H9 (cell line): ENCODE measurements at places on chromosomes 3 and 15.

DNA sequence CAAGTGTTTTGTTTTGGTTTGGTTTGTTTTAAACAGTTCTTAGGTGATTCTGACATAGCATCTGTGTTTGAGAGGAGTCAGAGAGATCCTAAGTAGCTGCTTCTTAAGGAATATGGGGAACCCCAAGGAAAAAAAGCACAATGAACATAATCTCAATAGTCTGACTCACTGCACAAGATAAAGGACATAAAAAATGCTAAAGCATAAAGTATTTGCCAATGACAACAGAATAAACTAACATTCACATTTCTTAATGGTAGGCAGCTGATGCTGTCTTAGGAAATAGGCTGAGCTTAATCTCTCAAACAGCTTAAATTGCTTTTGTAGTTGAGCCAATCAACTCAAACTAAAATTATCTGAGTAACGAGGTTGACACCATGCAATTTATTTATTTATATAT, 2.9 kb downstream of the NCEH1 start:
- no peaks in the 10 kb centered on the region for H3K36me3 ChIP-seq
- H3K27me3 ChIP-seq = no peaks in the 10 kb centered on the region
- no peak overlapping the region for H3K27ac ChIP-seq
- no peaks in the 10 kb centered on the region for H3K4me1 ChIP-seq
- DNase-seq = no peak

GRCh38 chr15:62607643-62608042, 434.9 kb upstream of the TPM1 start:
- no peak for DNase-seq
- no peaks in the 10 kb centered on the region for H3K27me3 ChIP-seq
- H3K4me1 ChIP-seq = no peaks in the 10 kb centered on the region

GRCh38 chr15:40094156-40094555, 14.5 kb downstream of the BMF start:
- no peaks in the 10 kb centered on the region for H3K27me3 ChIP-seq
- peaks cover 20% of the 10 kb centered on the region for H3K4me1 ChIP-seq
- H3K36me3 ChIP-seq = peaks cover 6% of the 10 kb centered on the region
- no peak overlapping the region for H3K4me3 ChIP-seq
- DNase-seq = no peak

- H3K4me3 ChIP-seq = no peak overlapping the region
- DNase-seq = no peak
- no peaks in the 10 kb centered on the region for H3K36me3 ChIP-seq
- no peak overlapping the region for H3K27ac ChIP-seq
- no peaks in the 10 kb centered on the region for H3K4me1 ChIP-seq
Observed at GRCh38 chr3:13851997-13852637, 27.8 kb downstream of the WNT7A start.

GRCh38 chr3:193096076-193096475, 144.9 kb upstream of the PLAAT1 start:
- H3K36me3 ChIP-seq = peaks cover 7% of the 10 kb centered on the region
- no peaks in the 10 kb centered on the region for H3K27me3 ChIP-seq
- H3K4me3 ChIP-seq = no peak overlapping the region
- no peak for DNase-seq
- H3K4me1 ChIP-seq = no peaks in the 10 kb centered on the region
- no peak overlapping the region for H3K27ac ChIP-seq

DNA sequence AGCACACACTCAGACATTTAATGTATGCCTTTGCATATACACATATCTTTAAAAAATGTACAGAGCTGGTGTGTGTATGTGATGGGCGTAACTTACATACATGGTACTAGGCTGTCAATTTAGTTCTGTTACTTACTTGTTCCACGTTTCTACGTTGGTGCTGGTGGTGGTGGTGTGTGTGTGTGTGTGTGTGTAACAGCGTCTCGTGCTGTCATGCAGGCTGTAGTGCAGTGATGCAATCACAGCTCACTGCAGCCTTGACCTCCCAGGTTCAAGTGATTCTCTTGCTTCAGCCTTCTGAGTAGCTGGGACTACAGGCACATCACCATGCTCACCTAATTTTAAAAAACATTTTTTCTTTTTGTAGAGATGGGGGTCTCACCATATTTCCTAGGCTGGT, 64.2 kb downstream of the ISG20 start:
- DNase-seq = no peak
- no peaks in the 10 kb centered on the region for H3K4me1 ChIP-seq
- H3K36me3 ChIP-seq = no peaks in the 10 kb centered on the region
- no peak overlapping the region for H3K4me3 ChIP-seq

GRCh38 chr3:118802325-118803095, 232.1 kb downstream of the IGSF11 start:
- no peak for DNase-seq
- H3K4me1 ChIP-seq = no peaks in the 10 kb centered on the region
- H3K27ac ChIP-seq = no peak overlapping the region
- H3K27me3 ChIP-seq = no peaks in the 10 kb centered on the region

- H3K27me3 ChIP-seq = no peaks in the 10 kb centered on the region
- H3K4me1 ChIP-seq = no peaks in the 10 kb centered on the region
- no peak overlapping the region for H3K27ac ChIP-seq
Observed at GRCh38 chr3:140753865-140754754, 76.2 kb downstream of the TRIM42 start.

GRCh38 chr3:123764647-123765046, 119.5 kb downstream of the MYLK start:
- no peaks in the 10 kb centered on the region for H3K36me3 ChIP-seq
- no peak overlapping the region for H3K27ac ChIP-seq
- H3K4me3 ChIP-seq = no peak overlapping the region

- no peaks in the 10 kb centered on the region for H3K27me3 ChIP-seq
- DNase-seq = no peak
- H3K4me1 ChIP-seq = peaks cover 7% of the 10 kb centered on the region; the same call in 1 of the 2 replicates
- no peak overlapping the region for H3K4me3 ChIP-seq
Observed at GRCh38 chr15:27278761-27279160, 307.8 kb downstream of the GABRG3 start.

GRCh38 chr15:85976986-85977385, 102.7 kb upstream of the AGBL1 start:
- H3K27ac ChIP-seq = no peak overlapping the region
- H3K27me3 ChIP-seq = no peaks in the 10 kb centered on the region; the same call in 1 of the 2 replicates
- no peak overlapping the region for H3K4me3 ChIP-seq
- DNase-seq = no peak
- H3K4me1 ChIP-seq = no peaks in the 10 kb centered on the region

DNA sequence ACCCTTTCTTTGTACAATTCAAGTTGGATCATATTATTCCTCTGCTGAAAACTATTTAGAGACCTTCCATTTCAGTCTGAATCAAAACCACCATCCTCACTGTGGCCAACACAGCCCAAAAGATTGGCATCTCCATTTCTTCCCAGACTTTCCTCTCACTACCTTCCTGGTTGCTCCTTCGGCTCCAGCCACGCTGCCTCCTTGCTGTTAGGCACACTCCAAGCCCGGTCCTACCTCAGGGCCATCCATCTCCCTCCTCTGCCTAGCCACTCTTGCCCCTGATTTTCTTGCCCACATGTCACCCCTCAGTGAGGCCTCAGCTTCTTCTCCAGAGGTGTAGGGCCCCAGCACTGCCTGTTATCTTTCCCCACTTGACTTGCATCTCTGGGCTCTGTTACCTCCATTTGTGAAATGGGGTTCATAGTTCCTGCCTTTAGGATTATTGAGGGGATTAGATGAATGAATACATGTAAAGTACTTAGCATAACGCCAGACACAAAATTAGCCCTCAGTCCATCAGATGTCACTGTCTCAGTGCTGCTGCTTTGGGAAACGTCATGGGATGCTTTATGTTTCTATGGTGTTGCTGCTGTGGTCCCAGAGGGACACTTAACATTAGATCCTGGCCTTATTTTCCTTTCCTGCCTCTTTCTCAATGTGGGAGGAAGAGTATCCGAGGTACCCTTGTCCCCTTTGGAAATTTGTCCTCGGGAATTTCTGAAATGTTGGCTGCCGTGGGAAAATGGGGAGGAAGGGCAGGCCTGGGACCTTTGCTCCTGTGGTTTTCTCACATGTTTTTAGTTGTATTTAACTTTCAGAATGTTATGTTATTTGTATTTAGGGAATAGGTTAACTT, 31.3 kb downstream of the SNRK start:
- no peak overlapping the region for H3K27ac ChIP-seq
- DNase-seq = no peak
- H3K4me1 ChIP-seq = no peaks in the 10 kb centered on the region; the same call in 1 of the 2 replicates
- H3K27me3 ChIP-seq = no peaks in the 10 kb centered on the region
- H3K36me3 ChIP-seq = peaks cover 3% of the 10 kb centered on the region; the same call in 2 of the 3 replicates
- 0 out of 3 replicates have a peak overlapping the region, but pooled peaks have one; percentile 1 for H3K4me3 ChIP-seq

GRCh38 chr3:9947025-9947995, 4.9 kb downstream of the PRRT3 start:
- no peaks in the 10 kb centered on the region for H3K27me3 ChIP-seq
- no peak overlapping the region for H3K27ac ChIP-seq
- H3K4me1 ChIP-seq = no peaks in the 10 kb centered on the region
- H3K4me3 ChIP-seq = 0 out of 3 replicates have a peak overlapping the region, but pooled peaks have one; percentile 23
- peak; percentile 84 for DNase-seq

- peaks cover 4% of the 10 kb centered on the region for H3K36me3 ChIP-seq
- H3K27me3 ChIP-seq = no peaks in the 10 kb centered on the region
- no peak overlapping the region for H3K4me3 ChIP-seq
- no peaks in the 10 kb centered on the region for H3K4me1 ChIP-seq
Observed at GRCh38 chr15:42796955-42797782, 60.2 kb upstream of the CDAN1 start.

- no peaks in the 10 kb centered on the region for H3K4me1 ChIP-seq
- no peaks in the 10 kb centered on the region for H3K36me3 ChIP-seq
- H3K27ac ChIP-seq = no peak overlapping the region
- no peaks in the 10 kb centered on the region for H3K27me3 ChIP-seq
- no peak for DNase-seq
Observed at GRCh38 chr3:169327546-169328356, 335.8 kb downstream of the MECOM start.

DNA sequence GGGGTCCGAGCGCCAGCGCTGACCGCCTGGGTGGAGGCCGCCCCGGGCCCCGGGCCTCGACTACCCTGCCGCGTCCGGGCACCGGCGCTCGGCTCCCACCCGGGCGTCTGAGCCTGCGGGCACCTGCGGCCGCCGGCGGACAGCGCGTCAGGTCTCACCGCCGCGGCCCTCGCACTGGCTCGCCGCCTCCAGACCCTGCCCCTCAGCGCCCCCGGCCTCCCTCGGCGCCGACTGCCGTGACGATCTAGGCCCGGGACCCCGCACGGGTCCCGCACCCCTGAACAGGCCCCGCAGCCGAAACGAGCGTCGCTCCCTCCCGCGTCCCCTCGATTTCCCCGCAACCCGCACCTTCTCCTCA, 297 bp downstream of the PRC1 start:
- no peak overlapping the region for H3K27ac ChIP-seq
- DNase-seq = no peak
- no peaks in the 10 kb centered on the region for H3K4me1 ChIP-seq
- H3K36me3 ChIP-seq = peaks cover 27% of the 10 kb centered on the region

GRCh38 chr15:59394166-59394661, 21.5 kb upstream of the MYO1E start:
- no peak for DNase-seq
- no peak overlapping the region for H3K4me3 ChIP-seq
- no peaks in the 10 kb centered on the region for H3K27me3 ChIP-seq

DNA sequence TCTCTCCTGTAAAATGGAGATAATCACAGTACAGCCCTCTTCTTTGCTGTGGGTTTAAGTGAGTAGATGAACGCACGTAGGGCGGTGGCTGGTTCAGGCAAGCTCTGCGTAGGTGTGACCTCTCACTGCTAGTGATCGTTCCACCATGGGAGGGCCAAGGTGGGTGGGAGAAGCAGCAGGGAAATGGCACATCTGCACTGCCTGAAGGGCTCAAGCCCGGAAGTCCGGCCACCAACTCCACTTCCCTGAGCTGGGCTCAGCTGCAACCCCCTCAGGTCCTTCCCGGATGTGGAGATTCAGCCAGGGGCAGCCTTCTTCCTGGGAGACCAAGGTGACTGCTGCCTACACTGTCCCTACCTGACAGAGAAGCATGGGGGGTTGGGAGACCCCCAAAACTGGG, 102.9 kb downstream of the ADCY5 start:
- no peak for DNase-seq
- H3K36me3 ChIP-seq = no peaks in the 10 kb centered on the region
- H3K27ac ChIP-seq = no peak overlapping the region
- no peaks in the 10 kb centered on the region; the same call in 1 of the 2 replicates for H3K4me1 ChIP-seq
- no peaks in the 10 kb centered on the region for H3K27me3 ChIP-seq

DNA sequence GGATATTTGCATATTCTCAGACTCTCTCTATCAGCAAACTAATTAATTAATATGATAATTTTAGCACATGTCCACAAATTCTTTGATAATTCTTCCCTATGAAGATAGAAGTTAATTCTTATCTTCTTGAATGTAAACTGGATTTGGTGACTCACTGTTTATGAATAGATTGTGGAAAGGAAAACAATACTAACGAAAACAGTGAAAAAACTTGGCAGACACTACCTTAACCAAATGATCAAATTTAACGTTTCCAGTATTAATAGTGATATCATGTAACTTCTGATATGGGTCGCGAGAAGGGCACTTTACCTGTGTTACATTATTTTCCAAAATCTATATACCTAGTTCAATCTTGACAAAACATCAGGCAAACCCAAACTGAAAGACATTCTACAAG, 401.0 kb downstream of the SI start:
- no peaks in the 10 kb centered on the region for H3K27me3 ChIP-seq
- no peak for DNase-seq
- no peak overlapping the region for H3K27ac ChIP-seq
- H3K36me3 ChIP-seq = no peaks in the 10 kb centered on the region
- H3K4me3 ChIP-seq = no peak overlapping the region

DNA sequence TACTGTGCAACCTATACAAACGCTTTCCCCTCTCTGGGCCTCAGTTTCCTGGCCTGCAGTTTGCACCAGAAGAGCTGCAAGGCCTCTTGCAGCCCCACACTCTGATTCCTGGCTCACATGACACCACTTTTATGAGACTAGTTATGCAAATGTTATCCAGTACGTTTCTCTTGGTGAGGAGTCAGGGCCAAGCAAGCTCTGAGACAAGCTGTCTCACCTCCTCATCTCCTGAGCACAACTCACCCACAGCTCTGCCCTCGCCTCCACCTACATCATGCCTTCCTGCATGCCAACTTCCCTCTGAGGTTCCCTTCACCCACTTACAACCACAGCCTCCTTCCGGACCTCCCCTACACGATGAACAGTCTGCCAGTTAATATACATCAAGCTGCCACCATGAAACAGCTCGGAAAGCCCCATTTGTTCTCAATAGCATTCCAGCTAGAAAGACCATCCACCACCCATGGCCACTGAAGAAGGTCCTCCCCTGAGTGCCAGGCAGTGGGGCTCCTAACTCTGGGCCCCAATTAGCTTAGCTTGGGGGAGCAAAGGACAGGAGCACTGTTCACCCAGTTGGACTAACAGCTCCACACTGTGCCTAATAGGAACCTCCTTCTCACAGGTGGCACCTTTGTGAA, 25.0 kb downstream of the CRYGS start:
- H3K4me3 ChIP-seq = no peak overlapping the region
- DNase-seq = no peak
- H3K4me1 ChIP-seq = no peaks in the 10 kb centered on the region
- H3K36me3 ChIP-seq = no peaks in the 10 kb centered on the region
- no peak overlapping the region for H3K27ac ChIP-seq
